OCI-LY7 (cell line): ENCODE measurements at places on chromosomes 12 and 14.
A peak's percentile ranks its signal among the peaks of the same experiment; 100 is the strongest.

DNA sequence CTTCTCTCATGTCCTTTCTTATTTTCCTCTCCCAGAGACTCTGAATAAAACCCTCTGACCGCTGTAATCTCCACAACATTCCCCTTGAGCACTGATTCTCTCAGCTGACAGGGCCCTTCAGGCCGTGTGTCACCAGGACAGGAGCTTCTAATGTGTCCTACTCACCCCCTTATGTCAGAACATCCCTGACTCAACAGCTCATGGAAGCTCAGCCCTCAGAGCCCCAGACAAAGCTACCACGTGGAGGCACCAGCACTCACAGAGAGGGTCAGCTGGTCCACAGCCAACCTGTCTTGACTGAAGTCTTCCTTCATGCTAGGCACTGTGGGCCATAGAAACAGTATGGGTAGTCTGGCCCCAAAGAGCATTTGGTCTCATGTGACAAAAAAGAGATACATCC lies 49.8 kb downstream of the SMUG1 start:
- DNase-seq, result no peak

DNA sequence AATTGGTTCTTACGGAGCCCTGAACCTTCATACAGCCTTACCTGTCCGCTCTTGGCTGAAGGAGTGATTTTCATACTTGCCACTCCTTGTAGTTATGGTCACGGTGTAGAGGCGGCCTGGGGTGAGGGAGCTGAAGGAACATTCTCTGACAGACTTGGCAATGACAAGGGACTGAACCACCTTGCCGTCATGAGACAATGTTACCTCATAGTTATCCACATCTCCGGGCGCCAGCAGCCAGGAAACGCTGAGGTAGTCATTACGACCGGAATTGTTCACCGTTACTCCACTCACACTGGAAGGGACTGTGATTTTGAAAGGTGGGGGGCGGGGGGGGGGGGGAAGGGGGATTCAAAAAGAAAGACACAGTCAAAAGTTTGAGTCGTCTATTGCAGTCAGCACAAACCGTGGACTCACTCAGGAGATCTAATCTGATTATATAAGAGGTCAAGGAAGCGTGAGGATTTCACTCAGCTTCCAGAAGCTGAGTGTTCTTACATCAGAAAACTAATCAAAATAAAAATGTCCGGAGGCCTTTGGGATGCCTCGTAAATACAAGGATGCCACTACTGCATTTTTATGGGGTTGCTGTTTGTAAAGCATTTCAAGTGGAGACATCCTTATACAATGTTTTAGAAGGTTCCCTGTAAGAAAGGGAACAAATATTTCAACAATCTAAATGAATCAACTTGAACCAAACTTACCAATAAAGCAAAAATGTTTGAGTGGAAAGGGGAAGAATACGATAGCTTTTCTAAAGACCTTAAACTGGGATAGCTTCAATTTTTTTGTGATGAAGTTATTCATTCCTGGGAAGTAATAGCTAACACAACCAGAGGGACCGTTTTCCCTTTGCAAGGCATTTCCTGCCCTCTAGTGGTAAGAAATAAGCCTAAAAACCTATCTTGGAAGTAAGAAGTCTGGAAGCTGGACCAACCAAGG lies 60.6 kb downstream of the PTPRB start:
- DNase-seq, result peak; percentile 71

DNA sequence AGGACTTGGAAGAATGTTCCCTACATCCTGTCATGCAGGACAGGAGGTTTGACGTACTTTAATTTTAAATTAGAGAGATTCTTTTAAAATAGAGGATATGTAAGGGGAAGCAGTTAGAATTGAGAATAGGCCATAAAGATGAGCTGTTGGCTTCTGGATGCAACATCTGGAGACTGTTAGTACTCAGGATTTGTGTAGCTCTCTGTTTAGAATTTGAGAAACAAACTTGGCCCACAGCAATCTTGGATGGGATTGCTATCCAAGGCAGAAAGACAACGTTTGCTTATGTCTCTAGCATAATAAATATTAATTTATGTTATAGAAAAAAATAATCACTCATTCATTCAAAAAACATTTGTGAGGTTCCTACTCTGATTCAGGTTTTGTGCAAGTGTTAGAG lies 398.4 kb upstream of the NOVA1 start:
- no peak for DNase-seq

GRCh38 chr12:57089271-57090245 lies 644 bp downstream of the NAB2 start:
- peak; percentile 35 for DNase-seq

- no peak for DNase-seq
Observed at GRCh38 chr12:69151254-69151764, 88.1 kb upstream of the CPSF6 start.

GRCh38 chr12:49808686-49809380 lies 19.4 kb downstream of the NCKAP5L start:
- no peak for DNase-seq

DNA sequence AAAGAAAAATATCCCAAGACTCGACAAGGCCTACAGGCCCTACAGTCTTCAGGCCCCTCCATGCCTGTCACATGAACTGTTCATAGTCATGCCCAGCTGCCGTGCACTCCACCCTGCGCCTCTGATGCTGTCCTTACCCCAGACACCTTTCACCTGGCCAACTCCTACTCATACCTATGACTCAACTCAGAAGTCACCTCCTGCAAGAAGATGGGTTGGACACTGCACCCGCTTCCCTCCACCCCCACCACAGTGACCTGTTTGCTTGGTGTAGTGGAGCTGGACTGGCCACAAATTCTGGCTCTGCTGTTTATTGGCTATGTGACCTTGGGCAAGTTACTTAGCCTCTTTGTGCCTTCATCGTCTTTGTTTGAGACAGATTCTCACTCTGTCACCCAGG lies 56.2 kb downstream of the PHETA1 start:
- DNase-seq, result no peak

- DNase-seq, result no peak
Observed at GRCh38 chr12:130480887-130481286, 143.2 kb downstream of the PIWIL1 start.

GRCh38 chr14:31166271-31166561 lies 41.4 kb downstream of the HECTD1 start:
- no peak for DNase-seq

GRCh38 chr12:111788178-111788654 lies 21.5 kb downstream of the ALDH2 start:
- DNase-seq, result peak; percentile 66

DNA sequence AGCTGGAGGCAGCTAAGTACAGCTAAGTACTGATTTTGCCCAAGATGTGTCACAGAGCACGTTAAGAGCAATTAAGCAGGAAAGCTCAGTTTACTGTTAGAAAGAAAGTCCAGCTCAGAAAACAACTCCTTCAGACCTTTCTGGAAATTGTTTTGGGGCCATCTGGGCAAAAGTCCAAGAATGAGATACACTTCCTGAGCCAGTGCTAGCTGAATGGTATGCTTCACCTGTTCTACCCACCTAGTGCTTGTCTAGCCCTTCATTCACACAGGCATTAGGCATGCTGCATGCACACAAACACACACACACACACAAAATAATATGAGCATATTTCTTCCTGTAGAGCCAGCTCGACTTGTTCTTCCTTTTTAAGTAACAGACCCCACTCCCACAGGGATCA lies 6.6 kb upstream of the IKZF4 start:
- no peak for DNase-seq

- no peak for DNase-seq
Observed at GRCh38 chr12:26686408-26686807, 146.6 kb downstream of the ITPR2 start.

DNA sequence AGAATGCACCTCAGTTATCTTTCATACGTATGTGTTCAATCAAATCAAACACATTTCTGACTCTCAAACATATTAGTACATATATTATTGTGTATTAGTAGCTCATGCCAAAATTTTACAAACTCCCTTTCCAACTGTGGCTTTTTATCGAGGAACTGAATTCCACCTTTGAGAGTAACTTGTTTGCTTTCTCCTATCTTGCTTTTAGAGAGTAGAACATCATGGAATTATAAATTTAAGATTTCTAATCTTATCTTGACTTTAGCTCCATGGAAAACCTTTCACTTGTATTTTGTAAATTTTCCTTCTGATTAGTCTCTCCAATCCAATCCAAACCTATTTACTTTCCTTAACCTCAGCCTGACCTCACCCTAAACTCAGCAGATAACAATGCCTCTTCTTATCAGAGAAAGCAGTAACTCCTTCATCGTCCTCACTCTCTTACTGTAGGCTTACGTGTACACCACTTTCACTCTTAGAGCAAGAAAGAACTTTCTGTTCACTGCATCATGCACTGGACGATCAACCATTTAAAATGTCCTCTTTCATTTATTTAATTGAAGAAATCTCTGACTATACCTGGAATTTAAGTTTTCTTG lies 164.5 kb downstream of the TMTC3 start:
- no peak for DNase-seq
